Astrocyte of the cerebellum (primary cell): ENCODE measurements at places on chromosomes 4 and X.

- no peak for DNase-seq
These were observed 41.6 kb upstream of the SLC25A4 start for GRCh38 chr4:185101354-185101890.

- no peak for DNase-seq
These were observed 108.6 kb downstream of the APOOL start for GRCh38 chrX:85112293-85112692.

DNA sequence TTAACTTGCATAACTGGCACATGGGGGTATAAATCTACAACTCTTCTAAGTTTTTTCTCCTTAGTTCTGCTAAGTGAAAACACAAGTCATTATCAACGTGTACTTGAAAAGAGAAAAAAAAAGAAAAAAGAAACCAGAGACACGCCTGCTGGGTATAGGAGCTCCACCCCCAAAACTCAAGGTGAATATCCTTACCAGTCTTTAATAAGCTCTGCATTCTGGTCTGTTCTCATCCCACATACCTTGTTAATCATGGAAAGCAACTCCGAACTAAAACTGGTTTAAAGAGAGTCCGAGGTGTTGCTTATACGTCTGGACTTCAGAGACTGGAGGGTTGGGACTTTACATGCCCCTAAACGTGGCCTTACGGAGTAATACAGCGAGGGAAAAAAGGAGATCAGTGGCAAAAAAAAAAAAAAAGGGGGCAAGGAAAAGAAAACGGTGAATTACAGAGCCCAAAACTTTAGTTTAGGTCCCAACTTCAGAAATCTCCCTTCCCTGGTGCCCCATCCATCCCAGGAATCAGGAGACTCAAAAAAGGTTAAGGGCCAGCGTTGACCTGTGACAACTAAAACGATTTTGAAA, 1.0 kb downstream of the PGRMC2 start:
- DNase-seq: peak; percentile 37

DNA sequence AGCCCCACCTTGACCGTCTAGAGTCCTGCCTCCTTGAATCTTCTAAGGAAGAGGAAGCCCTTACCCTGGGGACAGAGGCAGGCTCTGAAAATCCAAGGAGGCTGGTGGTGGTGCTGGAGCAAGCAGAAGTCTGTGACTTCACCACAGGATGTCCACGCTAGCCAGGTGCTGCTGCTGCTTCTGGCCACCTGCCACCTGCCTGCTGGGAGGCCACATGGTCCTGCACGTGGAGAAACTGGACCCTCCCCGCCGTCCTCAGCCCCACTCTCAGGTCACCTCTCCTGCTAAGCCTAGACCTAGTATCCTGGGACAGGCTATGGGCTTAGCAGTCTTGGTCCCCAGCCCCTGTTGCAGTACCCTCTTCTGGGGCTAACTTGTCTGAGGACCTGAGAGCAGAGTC, 15.8 kb downstream of the TMEM31 start:
- no peak for DNase-seq

- DNase-seq: no peak
These were observed 16.8 kb downstream of the REPS2 start for GRCh38 chrX:16963216-16963615.

DNA sequence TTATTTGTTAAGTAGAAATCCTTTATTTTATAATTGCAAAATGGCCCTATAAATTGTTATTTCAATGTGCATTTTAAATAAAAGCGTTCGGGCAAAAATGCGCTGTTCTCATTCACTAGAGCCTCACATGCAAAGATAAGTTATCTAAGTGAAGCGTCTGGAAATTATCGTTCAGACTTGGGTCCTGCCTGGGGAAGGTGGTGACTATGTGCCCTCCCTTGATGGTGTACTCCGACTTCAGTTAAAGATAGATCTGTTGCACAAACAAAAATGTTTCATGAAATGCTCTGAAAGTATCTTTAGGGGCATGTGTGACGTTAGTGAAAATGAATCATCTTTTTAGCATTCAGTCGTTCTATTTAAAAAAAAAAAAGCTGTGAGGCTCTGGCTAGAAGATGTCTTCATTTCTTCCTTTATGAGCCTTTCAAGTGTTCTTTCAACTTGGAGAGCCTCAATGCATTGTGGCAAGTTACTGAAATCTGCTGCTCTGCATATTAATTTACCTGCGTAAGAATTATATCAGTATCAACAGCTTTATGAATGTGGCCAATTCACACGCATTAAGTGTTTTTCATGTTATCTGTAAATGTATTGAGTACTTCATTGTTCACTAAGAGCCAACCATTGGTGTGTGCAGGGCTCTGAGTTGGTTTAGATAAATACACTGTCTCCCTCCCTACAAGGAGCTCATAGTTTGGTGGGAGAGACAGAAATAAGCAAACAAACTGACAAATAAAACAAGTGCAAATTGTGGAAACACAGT, 83.0 kb downstream of the AFF1 start:
- no peak for DNase-seq

GRCh38 chr4:140904904-140905303, 148.7 kb upstream of the TBC1D9 start:
- DNase-seq: no peak

DNA sequence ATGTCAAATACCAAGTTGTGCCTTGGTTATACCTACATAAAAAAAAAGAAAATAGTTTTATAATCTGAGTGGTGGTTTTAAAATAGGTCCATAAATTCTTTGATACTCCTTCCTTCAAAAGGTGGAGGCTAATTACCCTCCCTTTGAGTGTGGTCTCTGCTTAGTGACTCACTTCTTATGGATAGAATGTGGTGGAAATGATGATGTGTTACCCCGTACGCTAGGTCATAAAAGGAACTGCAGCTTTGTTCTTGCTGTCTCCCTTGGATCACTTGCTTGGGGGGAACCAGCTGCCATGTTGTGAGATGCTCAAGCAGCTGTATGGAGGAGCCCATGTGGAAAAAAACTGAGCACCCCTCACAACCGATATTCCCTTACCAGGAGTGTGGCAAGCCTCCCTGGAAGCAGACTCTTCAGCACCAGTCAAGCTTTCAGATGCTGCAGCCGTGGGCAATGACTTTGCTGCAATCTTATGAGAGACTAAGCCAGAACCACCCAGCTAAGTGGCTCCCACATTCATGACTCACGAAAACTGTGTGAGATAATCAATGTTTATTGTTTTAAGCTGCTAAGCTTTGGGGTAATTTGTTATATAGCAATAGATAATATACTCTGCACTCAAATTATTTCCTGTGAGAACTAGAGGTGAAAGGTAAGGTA, 195.0 kb upstream of the GATB start:
- no peak for DNase-seq

GRCh38 chrX:115350711-115351381, 61.3 kb downstream of the LUZP4 start:
- no peak for DNase-seq

GRCh38 chrX:130176354-130176776, 4.6 kb downstream of the RAB33A start:
- DNase-seq: no peak

DNA sequence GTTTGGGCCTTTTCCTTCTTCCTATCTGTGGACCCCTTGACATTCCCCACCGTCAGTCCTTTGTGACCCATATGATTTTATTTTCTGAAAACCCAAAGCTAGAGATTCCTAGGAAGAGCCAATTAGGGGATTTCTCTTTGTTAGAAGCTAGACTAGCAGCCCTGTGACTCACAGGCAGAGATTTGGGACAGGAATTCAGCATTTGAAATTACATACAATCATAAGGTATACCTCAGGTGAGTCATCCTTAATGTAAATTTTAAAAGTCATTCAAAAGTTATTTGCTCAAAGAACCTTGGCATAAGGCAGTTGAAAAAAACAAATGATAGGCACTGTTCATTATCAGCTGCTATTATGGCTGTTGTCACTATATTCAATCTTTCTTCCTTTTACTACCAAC, 40.6 kb downstream of the USP26 start:
- DNase-seq: no peak

- DNase-seq: peak; percentile 42
These were observed 432 bp upstream of the HTATSF1 start for GRCh38 chrX:136496764-136497555.

GRCh38 chr4:184460499-184461285, 13.7 kb downstream of the IRF2 start:
- DNase-seq: no peak

- peak; percentile 86 for DNase-seq
These were observed 20.2 kb downstream of the WDR1 start for GRCh38 chr4:10096201-10096977.

DNA sequence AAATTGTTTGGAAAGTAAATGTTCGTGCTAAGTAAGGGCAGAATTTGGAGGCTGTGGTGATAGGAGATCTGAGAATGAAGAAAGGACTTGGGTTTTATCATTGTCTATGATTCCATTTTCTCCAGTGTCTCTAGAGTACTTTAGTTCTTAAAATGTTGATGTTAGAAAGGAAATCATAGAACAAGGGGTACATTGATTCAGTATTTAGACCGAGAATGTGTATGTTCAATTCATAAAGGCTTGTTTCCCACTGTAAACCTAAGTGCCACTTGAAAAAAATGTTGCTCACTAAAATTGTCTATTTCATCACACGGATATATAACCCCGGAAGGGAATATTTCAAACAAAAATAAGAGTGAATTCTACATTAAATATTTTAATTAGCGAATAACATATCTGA, 159.3 kb upstream of the ETNPPL start:
- DNase-seq: no peak

- DNase-seq: no peak
These were observed 224.9 kb downstream of the ANKRD50 start for GRCh38 chr4:124487651-124488050.

GRCh38 chr4:78298618-78299017, 241.5 kb downstream of the FRAS1 start:
- DNase-seq: no peak

DNA sequence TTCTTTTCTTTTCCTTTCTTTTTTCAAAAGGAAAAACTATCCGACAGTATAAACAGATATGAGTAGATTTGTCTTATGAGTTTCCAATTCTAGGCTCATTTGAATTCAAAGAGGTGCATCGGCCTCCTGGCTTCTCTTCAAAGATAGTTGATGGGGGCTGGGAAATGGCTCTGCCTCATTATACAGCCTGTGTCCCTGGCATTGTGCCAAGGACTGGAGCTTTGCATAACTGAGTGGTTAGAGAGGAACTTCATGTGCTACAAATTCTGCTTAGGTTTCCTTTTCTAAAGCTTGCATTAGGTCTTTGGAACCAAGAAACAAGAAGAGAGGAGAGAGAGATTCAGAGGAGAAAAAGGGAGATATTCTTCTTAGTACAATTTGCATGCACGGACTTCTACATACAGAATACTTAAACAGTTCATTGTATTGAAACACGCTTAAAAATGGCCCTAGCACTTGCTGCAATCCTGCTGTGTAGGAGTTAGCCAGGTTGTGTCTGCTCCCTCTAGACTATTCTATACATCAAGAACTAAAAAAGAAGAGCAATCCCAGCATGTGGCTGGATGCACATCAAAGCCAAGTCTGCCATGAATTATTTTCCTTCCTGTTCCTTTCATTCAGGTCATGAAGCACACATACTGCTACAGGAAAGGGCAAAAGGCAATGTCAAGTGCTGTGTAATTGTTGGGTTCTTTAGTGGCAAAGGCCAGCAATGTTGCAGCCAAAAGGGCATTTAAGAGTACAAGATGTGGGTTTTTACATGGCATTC, 70.9 kb downstream of the INTS12 start:
- peak; percentile 40 for DNase-seq

GRCh38 chr4:48667148-48667547, 112.9 kb downstream of the FRYL start:
- no peak for DNase-seq

- peak; percentile 81 for DNase-seq
These were observed 21.7 kb downstream of the RBPJ start for GRCh38 chr4:26342328-26343037.

DNA sequence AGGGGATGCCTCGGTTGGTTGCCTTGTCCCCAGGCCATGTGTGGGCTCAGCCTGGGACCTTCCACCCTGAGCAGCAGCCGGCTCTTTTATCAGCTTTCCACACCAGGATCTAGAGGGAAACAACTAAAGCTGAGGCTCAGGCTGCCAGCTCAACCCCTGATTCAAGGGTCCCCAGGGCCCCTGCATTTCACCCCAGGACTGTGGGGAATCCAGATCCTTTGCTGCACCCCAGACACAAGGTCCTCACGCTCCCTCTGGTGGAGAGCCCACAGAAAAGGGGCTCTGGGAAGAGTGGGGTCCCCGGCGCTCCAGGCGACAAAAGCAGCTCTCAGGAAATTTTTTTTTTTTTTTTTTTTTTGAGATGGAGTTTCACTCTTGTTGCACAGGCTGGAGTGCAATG, 64.3 kb downstream of the ZFYVE28 start:
- no peak for DNase-seq

DNA sequence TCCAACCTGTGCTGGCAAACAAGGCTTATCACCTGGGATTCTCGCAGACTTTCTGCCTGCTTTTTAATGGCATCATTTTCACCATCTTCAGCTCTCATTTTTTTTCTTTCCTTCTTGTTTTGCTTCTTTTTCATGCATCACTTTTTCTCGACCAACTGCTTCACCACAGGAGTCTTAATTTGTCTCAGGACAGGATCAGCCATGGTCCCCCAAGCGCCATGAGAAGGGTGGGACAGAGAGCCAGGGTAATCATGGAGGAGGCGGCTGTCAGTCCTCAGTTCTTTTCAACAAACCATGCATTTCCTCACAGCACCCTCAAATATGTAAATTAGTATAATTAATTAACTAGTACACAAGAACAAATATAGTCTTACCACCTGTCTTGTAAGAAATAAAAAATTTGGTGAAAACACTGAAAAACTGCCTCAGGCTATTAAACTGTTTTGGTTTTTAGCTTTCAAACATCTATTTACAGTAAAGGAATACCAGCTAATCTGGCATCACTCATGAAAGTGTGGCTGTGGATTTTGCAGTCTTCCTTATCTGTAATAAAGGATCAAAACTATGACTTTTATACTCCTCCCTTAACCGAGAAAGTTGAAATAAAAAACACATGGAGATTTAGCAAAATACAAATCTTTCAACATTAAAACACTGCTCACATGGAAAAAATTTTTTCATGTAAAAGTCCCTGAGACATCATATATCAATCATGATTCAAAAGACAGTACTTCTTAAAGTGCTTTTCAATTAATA, 19.1 kb downstream of the EIF4E start:
- DNase-seq: no peak

GRCh38 chrX:21926527-21927278, 13.8 kb upstream of the SMS start:
- peak; percentile 90 for DNase-seq

DNA sequence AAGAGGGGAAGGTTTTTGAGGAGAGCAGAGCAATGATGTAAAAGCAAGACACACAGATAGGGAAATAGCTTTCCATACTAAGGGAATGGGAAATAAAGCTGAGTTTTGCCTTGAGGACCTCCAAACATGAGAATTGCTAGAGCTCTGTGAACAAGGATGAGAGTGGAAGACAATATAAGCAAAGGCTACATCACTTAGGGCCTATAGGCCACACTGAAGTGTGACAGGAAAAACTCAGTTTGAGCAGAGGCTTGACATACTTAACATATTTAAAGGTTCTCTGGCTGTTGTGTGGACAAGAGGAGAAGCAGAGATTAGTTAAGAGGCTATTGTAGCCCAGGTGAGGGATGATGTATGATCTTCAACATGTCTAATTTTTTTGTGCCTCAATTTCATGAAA, 5.3 kb upstream of the SRP72 start:
- no peak for DNase-seq
